ENCODE measurements at places on chromosomes 16 and 17. TPM values are rescaled to one million over a fixed set of nuclear protein-coding genes. Genes with fewer than 3 reads are reported as not detected.
A peak's percentile ranks its signal among the peaks of the same experiment; 100 is the strongest.

- H3K27me3 ChIP-seq, result no peaks in the 10 kb centered on the region
- H3K27ac ChIP-seq, result no peak overlapping the region
- DNase-seq, result no peak
- no peak overlapping the region for H3K4me3 ChIP-seq
- H3K4me1 ChIP-seq, result no peaks in the 10 kb centered on the region
- no peaks in the 10 kb centered on the region for H3K36me3 ChIP-seq
Measured at GRCh38 chr17:57966875-57967274, 11.7 kb upstream of the CUEDC1 start.

- peak overlapping the region; percentile 79 for H3K27ac ChIP-seq
- no peaks in the 10 kb centered on the region for H3K27me3 ChIP-seq
- peaks cover 3% of the 10 kb centered on the region for H3K36me3 ChIP-seq
- DNase-seq, result no peak
- peak overlapping the region; percentile 79 for H3K4me3 ChIP-seq
Measured at GRCh38 chr16:58733248-58733670, 857 bp downstream of the GOT2 start.

DNA sequence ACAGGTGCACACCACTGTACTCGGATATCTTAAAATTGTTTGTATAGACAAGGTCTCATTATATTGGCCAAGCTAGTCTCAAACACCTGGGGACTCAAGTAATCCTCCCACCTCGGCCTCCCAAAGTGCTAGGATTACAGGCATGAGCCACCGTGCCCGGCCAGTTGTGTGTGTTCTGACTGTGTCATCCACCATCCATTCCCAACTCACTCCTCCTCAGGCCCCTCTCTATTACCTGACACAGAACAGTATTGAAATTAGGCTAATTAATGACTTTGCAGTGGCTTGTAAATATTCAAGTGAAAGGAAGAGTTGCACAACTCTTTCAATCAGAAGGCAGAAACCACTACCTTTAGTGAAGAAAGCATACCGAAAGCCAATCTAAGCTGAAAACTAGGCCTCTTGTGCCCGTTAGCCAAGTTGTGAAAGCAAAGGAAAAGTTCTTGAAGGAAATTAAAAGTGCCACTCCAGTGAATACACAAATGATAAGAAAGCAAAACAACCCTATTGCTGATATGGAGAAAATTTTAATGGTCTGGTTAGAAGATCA, 28.7 kb downstream of the GOSR1 start:
- no peak for DNase-seq
- no peaks in the 10 kb centered on the region for H3K27me3 ChIP-seq
- H3K36me3 ChIP-seq, result peaks cover 43% of the 10 kb centered on the region

DNA sequence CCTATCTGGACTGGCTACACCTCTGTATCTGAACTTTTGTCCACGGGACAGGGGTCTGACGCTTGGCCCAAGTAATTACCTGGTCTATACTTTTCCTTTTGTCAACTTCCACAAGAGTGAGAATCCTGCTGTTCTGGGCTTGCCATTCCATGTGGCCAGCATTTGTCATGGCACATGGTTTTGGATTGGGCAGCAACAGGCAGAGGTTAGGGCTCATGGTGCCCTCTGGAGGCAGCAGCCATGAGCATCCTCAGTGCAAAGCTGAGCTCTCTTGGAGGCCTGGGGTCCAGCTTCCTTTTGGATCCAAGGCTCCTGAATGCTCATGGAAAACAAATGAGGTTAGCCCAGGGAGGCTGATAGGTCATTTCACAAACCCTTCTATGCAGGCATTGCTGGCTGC, 7.5 kb upstream of the EDC4 start:
- peaks cover 79% of the 10 kb centered on the region for H3K36me3 ChIP-seq
- H3K4me1 ChIP-seq, result no peaks in the 10 kb centered on the region
- DNase-seq, result no peak

DNA sequence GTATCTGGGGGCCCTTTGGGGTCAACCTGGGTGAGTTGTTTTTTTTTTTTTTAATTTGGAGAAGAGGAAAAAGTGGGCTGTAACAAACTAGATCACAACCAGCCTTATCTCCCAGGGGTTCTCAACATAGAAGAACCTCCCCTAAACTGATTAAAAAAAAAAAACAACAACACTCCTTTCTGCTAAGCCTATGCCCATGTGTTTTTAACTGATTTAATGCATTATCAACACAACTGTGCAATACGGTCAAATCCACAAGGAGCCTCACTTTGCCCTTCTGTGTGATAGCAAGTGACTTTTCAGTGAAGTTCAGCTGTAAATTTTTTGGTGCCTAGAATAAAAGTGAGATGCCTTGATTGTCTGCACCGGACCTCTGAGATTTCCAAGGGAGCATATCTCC, 646 bp downstream of the MYH11 start:
- H3K27me3 ChIP-seq, result peaks cover 44% of the 10 kb centered on the region
- H3K36me3 ChIP-seq, result no peaks in the 10 kb centered on the region
- H3K4me1 ChIP-seq, result no peaks in the 10 kb centered on the region
- DNase-seq, result no peak

Gene TOX3
- polyA plus RNA-seq, result 10.9 TPM

Gene SLC5A10
- polyA plus RNA-seq, result 0.30 TPM

Gene CCL1
- polyA plus RNA-seq, result not detected

Gene CCL7
- not detected for polyA plus RNA-seq

Gene DHX38
- polyA plus RNA-seq, result 60.7 TPM

All from large intestine (tissue), 12 donors.